NCI-H1436 treated with DMSO at 0.1 percent for 48 hours (cell line): ENCODE measurements at places on chromosomes 13 and 19.

DNA sequence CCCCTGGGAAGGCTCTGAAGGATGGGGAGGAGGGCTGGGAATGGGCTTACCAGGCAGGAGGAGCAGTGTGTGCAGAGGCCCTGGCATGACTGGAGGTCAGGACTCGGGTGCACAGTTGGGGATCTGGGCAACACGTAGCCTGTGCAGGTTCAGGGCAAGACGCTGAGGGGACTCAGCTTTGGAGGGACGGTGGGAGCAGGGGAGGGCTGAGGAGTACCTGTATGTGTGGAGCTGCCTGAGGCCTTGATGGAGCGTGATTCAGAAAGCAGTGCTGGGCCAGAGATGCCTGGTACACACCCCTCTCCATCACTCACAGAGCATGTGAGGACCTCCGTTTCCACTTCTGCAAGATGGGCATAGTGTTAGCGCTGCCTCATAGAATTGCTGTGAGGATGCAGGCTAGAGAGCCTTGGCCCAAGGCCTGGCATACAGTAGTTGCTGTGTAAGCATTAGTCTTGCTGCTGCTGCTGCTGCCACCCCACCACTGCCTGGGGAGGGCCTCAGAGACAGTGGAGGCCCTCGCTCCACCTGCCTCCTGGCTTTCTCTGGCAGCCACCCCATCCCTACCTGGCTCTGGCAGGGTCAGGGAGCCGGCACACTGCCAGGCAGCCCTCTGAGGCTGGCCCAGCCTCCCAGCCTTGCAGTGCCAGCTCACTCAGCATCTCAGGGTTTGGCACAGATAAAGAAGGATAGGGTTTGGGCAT, 2.4 kb downstream of the PAK4 start:
- DNase-seq, result no peak

DNA sequence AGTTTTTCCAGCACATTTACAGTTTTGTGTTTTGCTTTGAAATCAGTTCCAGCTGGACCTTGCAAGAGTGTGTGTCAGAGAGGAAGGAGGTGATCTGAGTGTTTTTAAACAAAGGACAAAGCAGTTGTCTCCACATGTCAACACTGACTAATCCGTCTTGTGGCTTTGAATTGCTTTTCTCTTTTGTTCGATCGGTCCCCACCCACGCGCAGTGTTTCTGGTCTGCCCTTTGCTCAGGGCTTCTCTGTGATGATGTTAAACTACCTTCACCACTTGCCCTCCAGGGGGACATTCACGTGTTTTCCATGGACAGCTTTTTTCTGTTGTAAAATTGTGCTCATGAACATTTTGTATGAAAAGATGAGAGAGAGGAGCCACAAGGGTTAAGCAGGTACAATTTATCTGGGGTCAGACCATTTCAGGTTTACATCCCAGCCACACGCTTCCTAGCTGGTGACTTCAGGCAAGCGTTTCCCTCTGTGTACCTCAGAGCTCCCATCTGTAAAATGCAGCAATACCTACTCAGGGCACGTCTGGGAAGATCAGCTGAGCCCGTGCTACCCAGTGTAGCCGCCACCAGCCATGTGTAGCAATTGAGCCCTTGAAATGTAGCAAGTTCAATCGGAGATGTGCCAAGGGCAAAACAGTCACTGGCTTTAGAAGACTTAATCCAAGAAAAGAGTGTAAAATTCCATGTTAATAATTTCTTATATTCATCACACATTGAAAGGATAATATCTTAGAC, 13.5 kb upstream of the PLA2G4C start:
- DNase-seq, result no peak

DNA sequence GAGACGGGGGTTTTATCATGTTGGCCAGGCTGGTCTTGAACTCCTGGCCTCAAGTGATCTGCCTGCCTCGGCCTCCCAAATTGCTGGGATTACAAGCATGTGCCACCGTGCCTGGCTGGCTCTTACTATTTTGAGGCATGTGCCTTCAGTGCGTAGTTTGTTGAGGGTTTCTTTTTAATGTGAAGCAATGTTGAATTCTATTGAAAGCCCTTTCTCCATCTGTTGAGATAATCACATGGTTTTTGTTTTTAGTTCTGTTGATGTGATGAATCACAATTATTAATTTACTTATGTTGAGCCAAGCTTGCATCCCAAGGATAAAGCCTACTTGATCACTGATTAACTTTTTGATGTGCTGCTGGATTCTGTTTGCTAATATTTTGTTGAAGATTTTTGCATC, 290.9 kb downstream of the KCNRG start:
- DNase-seq, result no peak

- DNase-seq, result no peak
These were observed 15.8 kb upstream of the FPR3 start for GRCh38 chr19:51779181-51779580.

DNA sequence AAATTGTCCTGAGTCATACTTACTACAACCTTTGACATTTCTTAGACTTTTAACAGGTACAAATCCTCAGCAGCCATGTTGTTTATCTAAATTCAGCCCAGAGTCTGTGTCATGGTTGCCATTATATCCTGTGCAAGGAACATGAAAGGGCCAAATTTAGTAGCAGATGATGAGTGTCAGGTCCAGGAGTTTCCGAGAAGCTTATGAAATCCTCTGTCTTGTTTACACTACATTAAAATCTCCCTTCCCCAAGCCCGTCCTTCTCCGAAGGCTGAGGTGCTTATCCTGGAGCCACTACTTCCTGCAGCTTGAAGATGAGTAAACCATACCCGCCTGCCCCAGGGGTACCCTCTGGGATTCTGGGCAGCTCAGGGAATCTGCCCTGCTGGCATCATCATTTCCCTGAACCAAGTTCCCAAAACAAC, 102.6 kb upstream of the SERP2 start:
- no peak for DNase-seq
